ENCODE measurements at places on chromosomes 7 and 10.

DNA sequence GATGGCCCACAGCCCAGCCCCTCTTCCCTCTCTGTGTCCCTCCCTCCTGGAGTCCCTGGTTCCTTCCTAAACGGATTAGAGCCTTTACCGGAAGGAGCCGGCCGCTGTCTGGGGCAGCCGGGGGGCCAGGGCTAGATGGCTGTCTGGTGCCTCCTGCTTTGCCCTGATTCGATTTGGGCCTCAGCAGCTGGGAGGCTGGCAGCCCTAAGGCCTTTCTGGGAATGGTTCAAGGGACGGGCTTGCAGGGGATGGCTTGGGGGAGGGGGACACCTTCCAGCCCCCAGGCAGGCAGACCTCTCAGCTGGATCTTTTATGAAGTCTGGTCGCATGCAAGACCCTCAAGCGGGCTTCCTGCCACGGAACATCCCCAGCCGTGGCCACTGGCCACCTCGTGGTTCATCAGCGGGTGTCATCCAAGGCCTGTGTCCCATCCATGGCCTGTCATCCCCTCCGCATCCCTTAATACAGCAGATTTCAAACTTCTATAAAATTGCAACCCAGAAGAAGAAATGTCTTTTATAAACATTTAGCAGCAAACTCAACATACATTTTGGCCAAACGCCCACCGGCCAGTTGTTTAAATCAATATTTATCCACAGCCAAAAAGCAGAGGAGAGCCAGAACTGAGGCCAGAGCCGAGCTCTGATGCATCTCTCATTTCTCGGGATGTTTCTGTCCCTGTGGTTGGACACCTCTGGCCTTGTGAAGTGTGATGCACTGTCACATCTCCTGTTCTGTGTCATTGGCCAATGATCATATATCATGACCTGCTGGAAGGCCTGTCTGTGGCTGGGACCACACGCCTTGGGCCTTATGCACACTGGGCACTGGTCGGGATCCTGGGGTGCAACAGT, 52.0 kb downstream of the GTF2IRD1 start:
- no peak for DNase-seq

DNA sequence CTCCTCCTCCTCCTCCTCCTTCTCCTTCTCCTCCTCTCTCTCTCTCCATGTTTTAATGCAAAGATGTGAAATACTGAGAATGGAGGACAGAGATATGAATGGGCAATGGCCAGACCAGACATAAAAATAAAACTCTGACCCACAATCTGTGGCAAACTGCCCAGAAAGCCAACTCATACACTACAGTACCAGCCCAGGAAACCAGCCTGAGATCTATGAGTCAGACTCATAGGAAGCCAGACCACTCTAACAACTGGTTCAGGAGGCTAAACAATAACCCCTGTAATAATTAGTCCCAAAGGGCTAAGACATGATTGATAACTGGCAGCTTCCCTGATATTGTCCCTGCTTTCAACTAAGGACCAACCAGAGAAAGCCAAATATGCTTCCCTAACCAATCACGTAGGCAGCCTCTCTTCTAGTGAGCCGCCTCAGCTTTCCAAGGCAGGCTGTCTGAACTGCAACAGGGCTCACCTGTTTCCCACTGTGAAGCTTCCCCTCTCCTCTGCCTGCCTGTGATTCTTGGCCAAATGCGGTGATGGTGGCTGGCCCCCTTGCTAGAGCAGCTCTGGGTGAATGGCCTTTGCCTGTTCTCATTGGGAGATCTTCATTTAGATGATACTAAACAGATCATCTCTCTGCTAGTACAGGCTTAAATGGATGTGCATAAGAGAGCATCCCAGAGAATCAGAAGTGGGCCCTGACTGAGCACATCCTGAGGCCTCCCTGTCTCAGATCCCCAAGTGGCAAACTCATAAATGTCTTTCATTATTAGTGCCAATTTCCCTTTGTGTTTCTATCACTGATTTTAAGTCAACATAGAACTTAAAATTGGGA, 817.6 kb downstream of the TNS3 start:
- no peak for DNase-seq

- no peak for DNase-seq
These were observed 124.4 kb upstream of the RNF32 start for GRCh38 chr7:156515911-156516790.

GRCh38 chr10:93600446-93601145, 439 bp downstream of the RBP4 start:
- DNase-seq: no peak

DNA sequence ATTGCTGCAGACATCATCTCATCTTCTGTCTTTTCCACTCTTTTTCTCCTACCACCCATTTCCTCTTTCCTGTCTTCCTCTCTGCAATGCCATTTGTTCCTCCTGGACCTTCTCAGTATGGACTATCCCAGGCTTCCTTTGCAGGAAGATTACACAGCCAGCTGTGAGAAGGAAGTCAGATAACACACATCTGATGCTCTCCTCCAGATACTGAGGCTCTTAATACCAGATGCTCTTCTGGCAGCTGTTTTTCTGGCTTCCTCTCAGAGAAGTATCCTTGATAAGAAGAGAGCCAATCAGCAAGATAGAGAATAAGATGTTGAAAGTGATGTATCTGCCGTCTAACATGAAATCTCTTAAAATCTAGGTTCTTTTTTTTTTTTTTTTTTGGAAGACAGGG, 14.4 kb downstream of the KIAA1217 start:
- no peak for DNase-seq

DNA sequence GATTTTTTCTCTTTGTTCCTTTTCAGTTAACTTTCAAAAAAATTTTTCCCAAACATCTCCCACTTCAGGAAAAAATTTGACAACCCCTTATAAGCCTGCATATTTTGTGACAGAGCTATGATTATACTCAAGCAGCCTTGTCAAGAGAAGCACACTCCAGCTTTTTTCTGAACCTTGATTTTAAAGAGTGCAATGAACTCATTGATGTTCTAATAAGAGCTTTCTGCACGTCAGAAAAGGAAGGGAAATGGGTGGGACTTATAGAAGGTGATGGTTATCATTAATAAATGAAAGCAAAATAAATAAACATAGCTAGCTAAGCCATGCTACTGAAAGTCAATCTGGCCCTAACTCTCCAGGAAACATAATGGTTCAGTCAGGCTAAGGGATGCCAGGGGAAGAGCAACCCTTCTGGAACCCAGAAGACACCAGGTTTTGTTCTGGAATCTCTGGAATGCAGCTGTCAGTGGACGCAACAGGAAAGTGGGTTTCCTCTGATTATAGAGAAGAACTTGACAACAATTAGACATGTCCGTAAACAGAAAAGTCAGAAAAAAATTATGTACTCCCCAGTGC, 76.1 kb downstream of the NHLRC2 start:
- DNase-seq: no peak

- no peak for DNase-seq
These were observed 2.2 kb upstream of the MYL10 start for GRCh38 chr7:101631224-101631714.

GRCh38 chr7:16023046-16023445, 336.6 kb upstream of the MEOX2 start:
- no peak for DNase-seq

DNA sequence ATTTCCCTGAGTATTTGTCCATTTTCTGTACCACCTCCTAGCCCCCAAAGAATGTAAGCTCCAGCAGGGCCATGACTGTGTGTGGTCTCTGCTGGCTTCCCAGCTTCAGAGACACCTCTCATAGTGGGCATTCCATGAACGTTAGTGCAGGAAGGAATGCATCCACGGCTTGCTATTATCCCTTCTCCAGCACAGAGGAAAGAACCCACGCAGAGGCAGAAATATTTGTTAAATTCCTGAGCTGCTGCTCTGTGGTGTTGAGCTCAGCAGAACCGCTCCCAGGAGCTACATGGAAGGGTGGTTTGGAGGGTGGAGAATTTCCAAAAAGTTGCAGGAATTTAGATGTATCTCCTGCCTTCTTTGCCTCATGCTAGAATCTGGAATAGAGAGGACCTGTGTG, 275.2 kb downstream of the POU6F2 start:
- DNase-seq: no peak

DNA sequence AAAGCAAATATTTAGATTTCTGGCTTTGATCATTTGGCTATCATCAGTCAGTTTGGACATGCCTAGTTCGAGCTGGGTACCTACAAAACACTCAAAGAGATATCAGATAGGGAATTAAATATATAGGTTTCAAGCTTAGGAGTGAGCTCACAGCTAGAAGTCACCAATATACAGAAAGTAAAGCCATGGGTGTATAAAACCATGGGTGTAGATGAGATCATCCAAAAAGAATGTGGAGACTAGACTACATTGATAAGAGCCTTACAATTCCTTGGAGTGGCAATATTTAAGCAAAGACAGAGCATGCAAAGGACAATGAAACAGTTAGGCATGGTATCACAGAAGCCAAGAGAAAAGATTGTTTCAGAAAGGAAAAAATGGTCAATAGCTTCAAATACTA, 7.2 kb upstream of the RALA start:
- no peak for DNase-seq

DNA sequence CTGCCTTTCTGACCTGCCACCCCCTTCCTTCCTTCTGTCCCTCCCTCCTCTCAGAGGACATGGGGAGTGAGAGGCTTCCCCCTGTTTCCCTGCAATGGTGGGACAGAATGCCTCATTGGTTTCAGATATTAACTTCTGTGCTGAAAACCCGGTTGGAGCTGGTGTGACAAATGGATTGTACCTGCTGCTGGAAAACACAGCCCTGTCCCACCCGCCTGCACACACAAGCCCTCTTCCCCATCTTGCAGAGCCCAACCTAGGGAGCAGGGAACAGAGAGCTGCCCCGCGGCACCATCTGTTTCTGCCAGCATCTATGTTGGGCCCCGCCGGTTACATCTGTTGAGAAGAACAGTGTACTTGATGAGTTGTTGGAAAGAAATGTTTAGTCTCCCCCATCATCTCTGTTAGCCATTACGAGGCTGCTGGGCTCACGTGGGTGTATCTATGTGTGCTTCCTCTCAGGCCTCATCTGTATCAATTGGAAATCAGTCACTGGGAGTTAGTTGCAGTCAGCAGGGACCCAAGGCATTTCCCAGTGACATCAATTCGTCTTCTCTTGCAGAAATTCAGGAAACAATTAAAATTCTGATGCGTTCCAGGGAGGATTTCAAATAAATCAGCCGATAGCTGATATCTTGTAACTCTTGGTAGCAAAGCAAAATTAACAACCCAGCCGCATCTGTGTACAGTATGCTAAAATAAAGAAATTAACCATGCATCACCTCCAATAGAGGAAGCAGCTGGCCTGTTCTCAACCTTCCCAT, 725.6 kb upstream of the GALNT17 start:
- DNase-seq: no peak

GRCh38 chr7:26696161-26696560, 168.2 kb downstream of the SKAP2 start:
- DNase-seq: no peak

GRCh38 chr7:135976312-135977006, 700 bp downstream of the MTPN start:
- peak; percentile 39 for DNase-seq

DNA sequence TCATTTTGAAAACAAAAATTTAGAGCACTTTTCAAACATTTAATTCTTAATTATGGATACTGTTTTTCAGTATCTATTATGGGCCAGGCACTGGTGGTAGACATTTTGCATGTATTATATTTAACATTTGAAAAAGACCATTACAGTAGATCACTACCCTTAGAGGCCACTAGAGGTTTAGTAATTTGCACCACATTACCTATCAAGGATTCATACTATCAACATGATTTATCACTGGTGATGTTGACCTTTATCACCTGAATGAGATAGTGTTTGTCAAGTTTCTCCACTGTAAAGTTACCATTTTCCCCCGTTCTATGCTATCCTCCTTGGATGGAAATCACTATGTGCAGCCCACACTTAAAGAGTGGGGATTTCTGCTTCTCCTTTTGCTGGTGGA, 4.4 kb upstream of the SNX13 start:
- no peak for DNase-seq

DNA sequence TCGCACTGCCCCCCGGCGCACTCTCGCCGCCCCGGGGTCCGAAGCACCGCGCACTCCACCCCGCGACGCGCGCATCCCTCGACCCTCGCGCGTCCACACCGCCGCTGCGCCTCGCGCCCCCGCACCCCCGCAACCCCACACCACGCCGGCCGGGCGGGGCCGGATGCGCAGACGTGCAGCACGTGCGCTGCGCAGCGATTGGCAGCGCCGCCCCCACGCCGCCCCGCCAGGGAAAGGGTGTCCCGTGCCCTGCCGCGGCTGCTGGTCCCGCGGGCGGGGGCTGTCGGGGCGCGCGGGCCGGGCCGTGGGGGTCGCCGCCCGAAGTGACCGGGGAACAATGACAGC, 53.7 kb upstream of the KDM7A start:
- peak; percentile 60 for DNase-seq

DNA sequence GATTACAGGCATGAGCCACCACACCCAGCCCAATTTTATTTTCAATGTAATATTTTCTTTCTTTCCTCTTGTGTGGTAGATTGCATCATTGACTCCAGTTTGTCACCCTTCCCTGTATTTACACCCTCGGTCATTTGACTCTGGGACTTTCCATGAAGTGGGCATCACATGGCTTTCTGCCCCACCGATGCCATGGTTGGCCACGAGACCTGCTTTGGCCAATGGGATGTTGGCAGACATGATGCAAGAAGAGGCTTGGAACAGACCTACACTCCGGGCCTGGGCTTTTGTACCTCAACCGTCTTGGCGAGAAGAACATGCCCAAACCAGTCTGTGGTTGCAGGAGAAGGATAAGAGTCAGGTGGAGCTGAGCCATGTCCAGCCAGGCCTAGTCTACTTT, 38.8 kb upstream of the CACUL1 start:
- no peak for DNase-seq
